ENCODE measurements at places on chromosomes 7 and 10.

DNA sequence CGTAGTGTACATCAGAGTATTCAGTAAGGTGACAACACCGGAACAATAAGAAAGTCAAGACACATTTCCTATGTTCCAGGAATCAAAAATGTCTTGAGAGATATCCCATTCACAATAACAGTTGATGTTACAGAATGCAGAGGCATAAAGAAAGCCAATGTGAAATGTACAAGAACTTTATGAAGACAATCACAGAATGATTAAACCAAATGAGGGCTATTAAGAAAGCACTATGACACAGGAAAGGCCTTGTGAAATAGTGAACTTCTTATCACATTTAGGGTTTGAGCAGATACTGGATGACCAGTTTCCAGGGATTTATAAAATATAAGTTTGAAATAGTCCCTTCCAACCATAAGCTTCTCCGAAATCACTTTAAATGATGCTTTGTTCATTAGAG lies 52.7 kb downstream of the VWDE start:
- DNase-seq, result no peak

DNA sequence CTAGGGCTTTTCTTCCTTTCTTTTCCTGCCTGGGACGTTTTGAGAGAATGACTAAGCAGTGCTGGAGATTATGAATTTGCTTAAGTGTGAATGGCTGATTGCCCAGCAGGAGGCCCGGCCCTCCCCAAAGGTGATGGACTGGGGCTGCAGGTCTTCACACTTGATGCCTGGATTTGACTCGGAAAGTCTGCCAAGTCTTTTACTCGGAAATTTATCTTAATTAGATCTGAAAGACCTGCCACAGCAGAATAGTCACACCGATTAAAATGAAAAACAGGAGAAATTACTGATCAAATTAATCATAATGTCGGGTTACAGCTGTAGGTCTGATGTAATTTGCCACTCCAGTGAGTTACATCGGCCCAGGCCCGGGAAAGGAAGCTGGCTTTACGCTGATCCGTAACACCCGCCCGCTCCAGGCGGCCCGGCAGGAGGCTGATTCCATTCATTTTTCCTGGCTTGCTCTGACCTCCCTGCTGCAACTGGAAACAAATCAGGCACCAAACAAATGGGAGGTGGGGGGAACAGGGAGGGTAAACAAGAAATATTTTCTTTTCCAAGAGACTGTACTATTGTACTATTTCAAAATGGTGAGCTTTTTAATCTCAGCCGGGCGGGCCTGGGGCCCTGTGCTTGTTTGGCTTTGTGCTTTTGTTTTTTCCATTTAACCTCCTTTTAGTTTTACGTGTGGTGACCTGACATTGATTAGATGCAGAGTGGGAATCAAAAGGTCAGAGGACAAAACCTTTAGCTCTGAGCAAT lies 212.4 kb upstream of the YAE1 start:
- DNase-seq, result no peak

GRCh38 chr10:45155784-45156183 lies 155.1 kb downstream of the ZNF22 start:
- DNase-seq, result no peak

- no peak for DNase-seq
Observed at GRCh38 chr10:93926613-93927012, 32.8 kb downstream of the SLC35G1 start.

DNA sequence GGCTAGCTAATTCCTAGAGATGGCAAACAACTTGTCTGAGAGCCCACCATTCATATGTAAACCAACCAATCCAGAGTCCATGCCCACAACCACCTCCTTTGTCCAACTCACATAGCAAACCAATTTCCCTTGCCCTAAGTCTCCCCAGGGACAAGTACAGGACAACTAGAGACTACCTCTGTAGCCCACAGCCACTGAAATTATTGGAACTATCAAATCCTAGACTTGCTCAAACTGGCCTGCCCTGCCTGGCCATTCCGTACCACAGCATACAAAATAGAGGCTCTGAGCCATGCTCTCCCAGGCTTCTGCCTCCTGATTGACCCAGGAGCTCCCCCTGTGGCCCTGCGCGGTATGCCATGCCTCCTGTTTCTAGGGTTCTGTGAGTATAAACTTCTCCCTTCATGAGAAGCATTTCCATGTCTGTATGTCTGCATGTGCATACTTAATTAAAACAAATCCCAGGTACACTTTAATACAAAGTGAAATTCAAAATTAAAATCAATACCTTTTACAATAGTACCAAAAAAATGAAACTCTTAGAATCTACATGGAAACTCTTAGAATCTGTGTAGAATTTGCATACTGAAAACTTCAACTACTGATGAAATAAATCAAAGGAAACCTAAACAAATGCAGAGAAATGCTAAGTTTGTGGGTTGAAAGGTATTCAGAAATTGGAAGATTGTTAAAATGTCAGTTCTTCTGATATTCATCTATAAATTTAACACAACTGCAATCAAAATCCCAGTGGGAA lies 4.0 kb upstream of the HECW1 start:
- DNase-seq, result no peak

DNA sequence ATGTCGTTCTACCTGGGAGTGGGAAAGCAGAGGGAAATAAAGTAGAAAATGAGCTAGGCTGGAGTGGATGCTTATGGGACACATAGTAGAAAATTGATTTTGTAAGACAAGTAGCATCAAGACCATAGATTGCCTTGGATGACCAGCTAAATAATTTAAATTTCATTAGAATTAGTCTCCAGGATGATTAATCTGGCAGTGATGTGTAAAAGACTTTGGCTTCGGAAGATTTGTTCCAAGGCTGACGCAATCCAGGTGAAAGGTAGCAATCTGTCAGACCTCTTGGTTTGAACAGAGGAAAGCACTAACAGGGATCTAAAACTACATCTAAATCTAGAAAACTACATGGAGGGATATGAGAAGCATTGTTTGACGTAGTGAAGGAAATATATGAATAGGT lies 236.5 kb downstream of the ARL4A start:
- no peak for DNase-seq

- DNase-seq, result no peak
Observed at GRCh38 chr10:25170627-25171026, 4.2 kb upstream of the GPR158 start.

GRCh38 chr10:35413985-35414861 lies 77.9 kb downstream of the CCNY start:
- no peak for DNase-seq

GRCh38 chr10:43198682-43199005 lies 60.4 kb downstream of the CSGALNACT2 start:
- no peak for DNase-seq
